ENCODE measurements at places on chromosomes 2 and 18.

- DNase-seq = peak; percentile 58
Measured at GRCh38 chr2:230714136-230714480, 1.5 kb downstream of the CAB39 start.

GRCh38 chr2:229634601-229635370, 79.6 kb downstream of the DNER start:
- DNase-seq = no peak

GRCh38 chr18:10660179-10660884, 134.5 kb downstream of the NAPG start:
- DNase-seq = no peak

DNA sequence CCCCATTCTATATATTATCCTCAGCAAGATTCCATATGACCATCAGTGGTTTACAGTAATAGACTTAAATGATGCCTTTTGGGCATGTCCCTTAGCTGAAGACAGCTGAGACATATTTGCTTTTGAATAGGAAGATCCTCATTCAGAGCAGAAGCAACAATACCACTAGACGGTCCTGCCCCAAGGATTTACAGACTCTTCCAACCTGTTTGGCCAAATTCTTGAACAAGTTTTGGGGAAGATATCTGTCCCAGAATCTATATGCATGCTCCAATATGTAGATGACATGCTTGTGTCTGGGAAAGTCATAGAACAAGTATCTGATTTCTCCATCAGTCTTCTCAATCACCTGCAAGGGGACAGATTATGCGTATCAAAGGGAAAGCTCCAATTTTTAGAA, 137.1 kb upstream of the RMP24 start:
- no peak for DNase-seq

DNA sequence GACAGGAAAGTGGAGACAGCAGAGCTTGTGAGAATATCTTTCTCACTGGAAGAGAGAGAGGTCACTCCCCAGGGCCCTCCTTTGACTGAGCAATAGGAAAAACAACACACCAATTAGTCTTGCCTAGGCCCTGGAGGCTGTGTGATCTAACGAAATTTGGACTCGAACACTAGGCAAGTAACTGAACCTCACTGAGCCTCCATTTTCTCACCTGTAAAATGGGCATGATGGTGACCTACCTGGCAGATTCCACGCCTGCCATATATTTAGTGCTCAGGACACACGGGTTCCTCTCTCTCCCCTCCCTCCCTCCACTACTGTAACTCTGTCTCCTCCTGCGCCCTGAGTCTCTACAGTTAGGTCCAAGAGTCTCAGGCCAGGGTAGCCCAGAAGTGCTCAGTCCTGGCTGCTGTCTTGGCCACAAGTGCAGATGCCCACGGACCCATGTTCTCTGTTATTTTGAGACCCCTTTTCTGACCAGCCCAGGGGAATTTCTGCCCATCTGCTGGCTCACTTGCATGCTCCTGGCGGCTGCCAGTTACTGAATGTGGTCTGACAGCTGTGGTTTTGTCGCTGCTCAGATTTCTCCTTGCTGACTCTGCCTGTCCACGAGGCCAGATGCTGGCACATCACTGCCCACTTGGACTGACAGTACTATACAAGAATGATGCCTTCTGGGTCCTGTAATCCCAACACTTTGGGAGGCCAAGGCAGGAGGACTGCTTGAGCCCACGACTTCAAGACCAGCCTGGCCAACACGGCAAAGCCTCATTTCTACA, 9.6 kb upstream of the GIGYF2 start:
- DNase-seq = no peak

- DNase-seq = no peak
Measured at GRCh38 chr2:216651351-216651881, 18.2 kb downstream of the IGFBP2 start.

DNA sequence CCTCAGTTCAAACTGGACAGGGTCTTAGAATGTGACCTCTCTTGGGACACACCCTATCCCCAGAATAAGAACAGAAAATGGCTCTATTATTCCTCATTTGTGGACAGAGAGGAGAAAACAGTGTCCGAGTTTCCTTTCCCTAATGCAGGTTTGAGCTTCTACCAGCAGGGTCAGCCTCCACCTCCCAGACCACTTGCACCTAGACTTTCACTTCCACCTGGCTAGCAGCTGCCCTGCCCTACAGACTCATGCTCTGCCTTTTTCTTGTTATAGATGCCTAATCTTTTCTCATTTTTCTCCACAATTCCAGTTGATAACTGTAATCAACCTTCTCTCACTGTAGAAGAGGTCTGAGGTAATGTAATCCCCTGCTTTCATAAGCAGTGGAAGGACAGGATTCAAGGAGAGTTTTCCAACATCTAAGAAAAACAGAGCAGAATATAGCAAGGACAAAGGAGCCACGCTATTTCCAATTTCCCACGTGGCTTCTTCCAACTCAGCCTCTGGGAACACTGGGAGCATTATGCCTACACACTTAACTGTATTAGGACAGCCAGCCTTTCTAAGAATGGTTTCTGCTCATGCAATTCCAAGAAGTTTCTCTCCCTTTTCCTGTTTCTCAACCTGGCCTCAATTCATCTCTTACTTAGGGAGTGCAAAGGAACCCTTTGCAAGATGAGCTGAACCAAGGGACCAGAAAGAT, 239.8 kb downstream of the BCL11A start:
- DNase-seq = no peak

DNA sequence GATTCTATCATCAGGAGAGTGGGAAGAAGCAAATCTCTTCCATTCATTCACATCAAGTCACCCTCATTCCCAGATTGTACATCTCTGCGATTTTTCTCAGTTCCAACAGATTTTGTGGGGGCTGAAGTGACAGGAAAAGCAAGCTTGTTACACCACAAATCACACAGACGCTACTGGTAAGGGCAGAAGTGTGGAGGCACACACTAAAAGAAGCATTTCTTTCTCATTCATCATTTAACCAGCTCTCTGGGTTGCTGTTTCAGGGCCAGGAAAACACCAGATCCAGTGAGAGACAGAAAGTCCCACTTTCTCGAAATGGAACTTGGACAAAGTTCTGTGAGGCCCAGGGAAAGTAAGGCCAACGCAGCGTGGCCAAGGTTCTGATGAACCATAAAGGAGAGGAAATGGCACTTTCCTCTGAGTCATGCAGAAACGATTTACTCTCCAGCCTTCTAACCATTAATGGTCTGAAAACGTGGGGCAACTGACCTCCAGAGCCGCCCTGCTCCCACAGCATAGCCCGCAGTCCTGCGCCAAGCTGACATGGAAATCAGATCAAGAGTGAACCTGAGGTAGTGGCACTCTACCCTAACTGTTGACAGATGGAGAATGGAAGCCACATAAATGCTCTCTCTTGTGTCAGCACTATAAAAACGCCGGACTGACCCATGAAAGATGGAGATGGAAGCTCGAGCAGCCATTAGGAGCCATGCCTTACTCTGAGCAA, 191.0 kb downstream of the C1D start:
- no peak for DNase-seq

DNA sequence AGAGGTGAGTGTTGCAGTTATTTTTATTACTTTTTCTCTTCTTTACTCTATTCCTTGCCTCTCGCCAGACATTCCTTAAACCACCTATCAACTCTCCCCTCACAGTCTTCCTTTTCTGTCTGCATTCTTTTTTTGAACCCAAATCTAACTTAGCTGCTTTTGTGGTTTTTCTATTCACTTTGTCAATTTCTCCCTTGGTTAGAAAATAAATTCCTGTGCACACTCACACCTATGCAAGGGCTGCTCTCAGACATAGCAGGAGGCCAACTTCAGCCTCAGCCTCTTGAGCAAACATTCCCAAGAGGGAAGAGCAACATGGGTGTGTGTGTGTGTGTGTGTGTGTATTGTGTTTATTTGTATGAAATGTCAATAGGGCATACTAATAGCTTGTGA, 808.6 kb downstream of the RNF144A start:
- DNase-seq = no peak

DNA sequence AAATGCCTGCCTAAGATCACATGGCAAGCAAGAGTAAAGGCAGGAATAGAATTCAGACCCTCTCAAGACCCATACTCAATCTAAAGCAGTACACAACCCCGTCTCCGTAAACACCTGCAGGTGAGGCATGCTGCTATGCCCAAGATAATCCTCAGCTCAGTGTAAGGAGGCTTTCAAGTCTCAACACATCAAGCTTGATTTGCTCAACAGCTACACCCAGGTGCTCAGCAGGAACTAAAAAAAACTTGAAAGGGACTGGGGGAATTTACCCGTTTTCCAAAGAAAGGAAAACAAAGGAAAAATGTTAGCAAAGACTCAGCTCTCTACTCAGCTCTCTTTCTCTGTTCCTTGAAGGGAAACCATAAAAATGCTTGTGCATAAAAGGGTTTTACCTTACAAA, 301.8 kb downstream of the C1D start:
- no peak for DNase-seq

DNA sequence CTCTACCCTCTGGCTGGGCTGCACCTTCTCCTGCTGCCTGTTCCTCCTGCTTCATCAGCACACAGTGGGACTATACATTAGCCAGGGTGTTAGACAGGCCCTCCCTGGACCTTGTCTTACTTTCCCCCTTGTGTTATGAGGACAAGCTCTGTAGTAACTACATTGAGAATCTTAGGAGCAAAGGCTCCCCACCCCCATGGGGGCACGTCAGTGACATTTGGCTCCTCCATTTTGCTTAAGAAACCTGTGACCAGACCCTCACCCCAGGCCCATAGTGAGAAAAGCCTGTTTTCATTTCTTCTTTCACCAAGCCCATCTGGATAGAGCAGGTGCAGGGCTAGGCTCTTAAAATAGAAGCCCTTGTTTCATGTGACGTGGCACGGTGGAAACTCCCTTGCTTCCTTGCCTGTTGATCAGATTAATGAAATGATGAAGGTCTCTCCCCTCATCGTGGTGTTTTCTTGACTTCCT, 146.7 kb downstream of the RPIA start:
- no peak for DNase-seq

- DNase-seq = no peak
Measured at GRCh38 chr2:215718890-215719289, 283.0 kb upstream of the FN1 start.

All from CD4-positive, alpha-beta T cell treated with Interleukin-21 for 1 hour (primary cell).